ENCODE measurements at places on chromosomes 1 and 21.
A peak's percentile ranks its signal among the peaks of the same experiment; 100 is the strongest.

- DNase-seq = peak; percentile 60
Measured at GRCh38 chr1:15848143-15848928, 829 bp downstream of the SPEN start.

DNA sequence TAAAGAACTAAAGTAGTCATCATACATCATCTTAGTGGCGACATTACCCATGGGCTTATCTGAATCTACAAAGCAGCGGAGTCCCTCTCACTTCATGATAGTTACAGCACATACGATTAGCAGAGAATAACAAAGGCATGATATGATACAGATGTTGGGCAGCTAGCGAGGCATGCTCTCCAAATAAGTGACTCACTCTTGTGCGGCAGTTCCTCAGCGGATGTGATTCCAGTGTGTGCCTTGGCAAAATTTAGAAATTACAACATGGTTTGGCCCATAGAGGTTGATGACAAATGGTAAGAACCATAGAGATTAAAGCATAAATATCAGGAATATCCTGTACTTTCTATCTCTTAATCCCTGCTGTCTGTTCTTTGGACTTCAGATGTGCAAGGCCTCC lies 48.1 kb upstream of the PAXBP1 start:
- DNase-seq = no peak

- DNase-seq = no peak
Measured at GRCh38 chr1:70003211-70003908, 202.0 kb downstream of the LRRC40 start.

DNA sequence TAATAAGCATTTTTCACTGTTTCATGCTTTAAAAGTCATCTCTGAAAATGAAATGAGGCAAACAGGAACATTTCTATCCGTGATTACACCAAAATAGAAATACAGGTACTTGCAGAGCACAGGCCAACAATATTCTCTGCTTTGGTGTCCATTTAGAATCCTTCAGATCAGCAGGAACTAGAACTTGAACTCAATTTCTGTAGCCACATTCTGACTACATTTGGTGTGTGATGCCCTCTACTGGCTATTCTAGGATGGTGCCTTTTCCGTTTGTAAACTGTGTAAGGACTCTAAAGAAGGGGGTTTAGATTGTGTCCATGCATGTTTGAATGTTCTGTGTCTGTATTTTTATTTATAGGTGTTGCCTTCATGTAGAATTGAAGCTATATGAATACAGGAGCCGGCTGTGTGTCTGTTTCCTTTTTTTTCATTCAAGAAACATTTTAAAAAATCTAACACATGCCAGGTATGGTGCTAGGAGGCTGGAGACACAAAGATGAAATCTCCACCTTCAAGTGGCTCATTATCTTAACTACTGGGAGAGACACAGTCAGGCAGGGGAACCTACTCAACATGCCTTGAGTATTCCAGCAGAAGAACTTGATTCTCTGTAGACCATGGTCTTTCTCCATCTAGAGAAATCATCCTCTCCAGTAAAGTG lies 7.6 kb upstream of the ZNF326 start:
- DNase-seq = peak; percentile 40

- DNase-seq = no peak
Measured at GRCh38 chr1:209901211-209901610, 36.8 kb upstream of the SYT14 start.

DNA sequence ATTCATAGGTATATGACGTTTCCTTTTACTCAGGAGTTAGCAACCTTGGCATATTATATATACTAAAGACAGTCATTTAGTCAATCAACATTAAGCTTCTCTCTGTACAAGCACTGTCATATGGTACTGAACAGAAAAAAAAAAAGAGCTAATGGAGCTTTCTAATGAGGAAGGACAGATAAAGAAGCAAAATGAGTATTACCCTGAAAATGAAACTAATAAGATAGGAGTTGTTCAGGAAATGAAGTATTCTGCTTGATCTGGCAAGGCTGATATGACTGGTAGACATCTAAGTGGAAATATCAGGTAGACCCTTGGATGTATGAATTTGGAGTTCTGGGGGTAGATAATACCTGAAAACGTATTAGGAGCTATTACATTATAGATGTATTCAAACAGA lies 4.3 kb upstream of the IKBKE start:
- no peak for DNase-seq

DNA sequence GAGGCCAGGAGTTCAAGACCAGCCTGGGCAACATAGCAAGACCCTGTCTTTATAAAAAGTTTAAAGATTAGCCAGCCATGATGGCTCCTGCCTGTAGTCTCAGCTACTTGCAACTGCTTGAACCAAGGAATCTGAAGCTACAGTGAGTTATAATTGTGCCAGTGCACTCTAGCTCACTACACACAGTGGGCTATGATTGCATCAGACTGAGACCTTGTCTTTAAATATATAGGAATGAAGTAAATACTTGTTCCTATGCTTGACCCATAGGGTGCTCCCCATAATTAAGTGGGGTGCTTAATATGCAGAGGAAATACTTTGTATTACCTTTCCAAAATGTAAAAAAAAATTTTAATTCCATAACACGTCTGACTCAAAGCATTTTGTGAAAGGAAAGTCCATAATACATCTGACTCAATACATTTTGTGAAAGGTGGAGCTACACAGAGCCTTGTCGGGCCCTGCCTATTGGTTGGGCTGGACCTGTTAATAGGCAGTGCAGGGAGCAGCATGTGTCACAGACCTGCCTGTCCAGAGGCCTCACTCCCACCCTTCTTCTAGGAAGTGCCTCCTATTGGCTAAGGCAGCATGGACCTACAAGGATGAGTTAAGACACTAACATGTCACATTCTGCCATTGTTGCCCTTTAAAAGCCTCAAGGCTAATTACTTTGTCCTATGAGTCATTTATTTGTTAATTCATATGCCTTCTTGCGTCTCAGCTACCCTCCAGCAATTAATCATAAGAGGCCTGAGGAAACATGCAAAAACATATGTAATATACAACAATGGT lies 33.6 kb downstream of the CD58 start:
- DNase-seq = no peak

DNA sequence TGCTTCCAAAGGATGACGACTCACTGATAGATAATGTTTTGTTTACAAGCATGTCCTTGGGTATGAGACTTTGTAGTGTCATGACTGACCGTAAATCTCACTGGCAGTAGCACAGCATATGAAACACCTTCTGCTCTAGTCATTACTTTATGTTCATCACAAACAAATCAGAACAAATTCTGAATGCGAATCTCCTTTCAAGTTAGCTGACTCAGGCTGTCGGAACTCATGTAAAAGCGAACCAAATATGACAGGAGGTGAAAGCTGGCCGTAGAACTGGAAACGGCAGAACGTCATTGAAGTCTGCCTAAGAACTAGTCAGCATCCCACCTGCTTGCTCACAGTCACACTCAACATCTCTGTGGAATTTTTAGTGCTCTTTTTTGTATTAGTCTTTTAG lies 143.9 kb downstream of the RGS7 start:
- DNase-seq = no peak

DNA sequence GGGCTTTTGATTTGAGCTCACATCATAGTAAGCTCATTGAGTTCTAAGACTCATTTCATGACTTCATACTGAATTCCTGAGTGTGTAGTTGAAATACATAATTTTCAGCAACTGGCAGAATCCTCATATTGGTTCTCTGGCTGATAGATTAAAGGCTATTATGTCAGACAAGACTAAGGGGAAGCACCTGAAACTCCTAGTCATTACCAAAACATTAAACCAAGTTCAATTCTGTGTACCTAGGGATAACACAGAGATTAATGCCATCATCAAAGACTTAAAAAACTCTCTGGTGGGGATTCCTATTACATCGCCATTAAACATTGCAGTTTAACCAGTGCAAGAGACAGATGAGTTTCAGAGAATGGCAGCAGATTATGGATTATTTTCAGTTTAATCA lies 339.1 kb downstream of the PTPRC start:
- no peak for DNase-seq

- DNase-seq = peak; percentile 40
Measured at GRCh38 chr1:8374812-8375211, 56.9 kb downstream of the SLC45A1 start.

DNA sequence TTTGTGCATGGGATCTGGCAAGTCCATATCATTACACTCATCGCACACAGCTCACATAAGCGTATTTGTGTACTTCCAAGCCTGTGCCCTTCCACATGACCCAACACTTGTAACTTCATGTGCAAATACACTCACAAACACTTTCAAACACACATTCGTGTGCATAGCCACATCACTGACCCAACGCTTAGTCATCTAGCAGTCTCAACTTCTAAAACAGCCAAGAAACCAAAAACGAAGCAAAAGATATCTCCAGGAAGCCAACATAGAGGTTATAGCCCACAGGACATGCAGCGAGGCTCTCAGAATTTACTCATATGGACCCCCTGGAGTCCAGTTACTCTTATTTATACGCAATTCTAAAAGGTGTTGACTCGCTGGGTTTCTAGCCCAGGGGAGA lies 10.9 kb upstream of the GOLT1A start:
- DNase-seq = no peak

- DNase-seq = no peak
Measured at GRCh38 chr1:190169311-190170067, 308.2 kb downstream of the BRINP3 start.

DNA sequence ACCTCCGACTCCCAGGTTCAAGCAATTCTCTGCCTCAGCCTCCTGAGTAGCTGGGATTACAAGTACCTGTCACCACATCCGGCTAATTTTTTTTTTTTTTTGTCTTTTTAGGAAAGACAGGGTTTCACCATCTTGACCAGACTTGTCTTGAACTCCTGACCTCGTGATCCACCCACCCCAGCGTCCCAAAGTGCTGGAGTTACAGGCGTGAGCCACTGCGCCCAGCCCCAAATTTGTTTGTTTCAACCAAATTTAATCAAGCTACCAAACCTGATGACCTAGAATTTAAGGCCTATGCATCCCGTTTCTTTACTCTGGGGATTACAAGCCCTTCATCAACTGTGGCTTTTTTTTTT lies 58.3 kb upstream of the TBX15 start:
- DNase-seq = no peak

DNA sequence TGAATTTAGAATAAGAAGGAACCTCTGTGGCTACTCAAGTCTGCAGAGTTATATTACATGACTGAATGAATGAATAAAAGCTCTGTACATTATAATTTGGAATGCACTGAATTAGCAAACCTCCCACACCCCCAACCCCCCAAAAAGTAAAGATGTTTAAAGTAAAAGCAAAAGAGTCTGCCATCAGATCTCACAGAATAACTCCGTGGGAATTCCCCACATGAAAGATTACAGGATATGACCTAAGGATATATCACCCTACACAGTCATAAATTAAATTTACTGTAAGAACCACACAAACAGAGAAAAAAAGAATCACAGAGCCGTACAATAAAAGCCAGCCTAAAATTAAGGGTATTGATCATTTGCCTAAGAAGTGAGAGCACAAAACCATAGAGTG lies 587.3 kb downstream of the PTPRC start:
- DNase-seq = no peak

GRCh38 chr21:34612557-34612956 lies 2.4 kb downstream of the RCAN1 start:
- DNase-seq = no peak

DNA sequence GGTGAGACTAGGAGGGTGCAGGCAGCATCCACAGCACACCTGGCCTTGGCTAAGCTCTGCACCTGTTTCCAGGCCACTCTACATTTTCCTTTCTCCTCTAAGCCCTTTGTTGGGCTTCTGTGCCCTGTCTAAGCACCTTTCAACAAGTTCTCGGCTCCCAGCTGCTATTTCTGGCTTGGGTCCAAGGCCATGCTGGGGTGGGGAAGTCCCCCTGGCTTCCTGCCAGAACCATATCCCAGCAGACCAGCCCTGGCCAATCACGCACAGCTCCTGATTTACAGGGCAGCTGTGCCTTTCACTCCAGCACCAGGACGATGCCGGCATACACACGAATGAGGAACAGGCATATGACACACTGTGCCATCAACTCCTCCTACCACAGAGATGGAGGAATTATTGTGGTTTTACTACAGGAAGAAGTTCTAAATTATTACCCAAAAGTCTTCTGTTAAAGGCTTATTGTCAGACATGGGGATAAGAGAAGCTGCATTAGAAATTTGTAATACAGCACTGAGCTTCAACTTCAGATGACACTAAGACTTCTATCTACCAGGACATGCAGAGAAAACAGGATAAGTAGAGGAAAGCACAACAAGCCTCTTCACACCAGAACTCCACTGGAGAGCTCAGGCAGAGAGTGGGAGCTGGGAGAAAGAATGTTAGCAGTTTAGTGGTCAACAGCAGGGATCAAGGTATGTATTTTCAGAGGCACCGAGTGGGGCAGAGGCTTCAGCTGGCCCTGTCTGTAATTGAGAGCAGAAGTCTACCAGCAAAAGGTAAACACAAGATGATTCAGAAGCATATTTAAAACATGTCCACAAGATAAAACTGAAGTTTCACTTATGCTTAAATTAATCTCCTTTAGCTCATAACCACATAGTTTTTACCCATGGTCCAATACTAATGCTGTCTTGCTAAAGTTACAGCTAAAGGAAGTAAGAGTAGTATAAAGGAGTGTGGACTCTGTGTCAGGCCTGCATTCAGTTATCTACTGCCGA lies 37.4 kb downstream of the TRIT1 start:
- peak; percentile 75 for DNase-seq

DNA sequence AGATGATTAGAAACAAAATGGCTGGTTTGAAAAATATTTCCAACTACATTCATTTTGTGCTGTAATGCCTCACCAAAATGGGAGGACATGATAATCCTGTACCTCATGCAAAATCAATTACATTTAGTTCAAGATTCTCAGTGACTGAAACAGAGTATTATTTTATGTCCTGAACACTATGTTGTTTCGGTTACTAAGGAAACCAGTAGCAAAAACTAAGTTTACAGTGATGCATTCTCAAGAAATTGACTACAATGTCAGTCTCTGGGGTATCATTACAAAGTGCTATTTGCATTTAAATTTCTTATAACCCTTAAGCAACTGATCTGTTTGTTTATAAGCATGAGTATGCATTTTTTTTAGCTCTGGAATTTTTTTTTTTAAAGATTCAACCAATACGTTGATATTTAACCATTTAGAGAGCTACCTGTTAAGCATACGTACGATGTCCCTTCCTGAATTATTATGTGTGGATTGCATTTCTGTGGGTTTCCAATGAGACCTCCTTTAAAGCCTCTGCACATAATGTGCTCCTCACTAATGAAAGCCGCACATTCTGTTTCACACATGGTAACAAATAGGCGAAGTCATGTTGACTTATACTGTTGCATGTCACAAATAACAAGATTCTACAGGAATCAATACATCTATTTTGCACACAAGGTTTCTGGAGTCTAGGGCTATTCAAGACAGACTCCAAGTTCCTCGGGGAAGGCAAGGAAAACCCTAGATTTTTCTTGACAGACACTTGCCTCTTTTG lies 1035.7 kb downstream of the ADGRL2 start:
- no peak for DNase-seq

GRCh38 chr1:19412654-19413053 lies 72.7 kb downstream of the CAPZB start:
- DNase-seq = no peak

- no peak for DNase-seq
Measured at GRCh38 chr1:180415985-180416633, 86.3 kb downstream of the ACBD6 start.

GRCh38 chr1:173505391-173505790 lies 28.3 kb downstream of the PRDX6 start:
- no peak for DNase-seq

- no peak for DNase-seq
Measured at GRCh38 chr1:5368201-5368600, 624.0 kb downstream of the NPHP4 start.

GRCh38 chr1:165496501-165496900 lies 47.3 kb upstream of the LRRC52 start:
- no peak for DNase-seq

GRCh38 chr21:29224006-29224405 lies 74.7 kb upstream of the BACH1 start:
- DNase-seq = no peak
